ENCODE measurements at places on chromosomes 4 and X.

DNA sequence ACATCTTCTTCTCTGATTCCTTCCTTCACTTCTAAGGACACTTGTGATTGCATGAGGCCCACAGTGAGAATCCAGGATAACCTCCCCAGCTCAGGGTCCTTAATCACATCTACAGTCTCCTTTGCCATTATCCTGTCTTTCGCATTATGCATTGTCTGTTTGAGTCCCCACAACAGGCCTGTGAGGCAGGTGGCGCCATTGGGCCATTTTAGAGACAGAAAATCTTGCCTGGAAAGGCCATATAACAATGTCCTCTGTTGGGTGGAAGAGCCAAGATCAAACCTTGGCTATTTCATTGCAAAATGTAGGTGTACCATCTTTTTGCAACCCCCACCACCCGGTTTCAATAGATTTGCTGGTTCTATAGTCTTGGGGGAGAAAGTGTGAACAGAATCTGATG lies 11.8 kb upstream of the DCUN1D4 start:
- DNase-seq, result no peak

DNA sequence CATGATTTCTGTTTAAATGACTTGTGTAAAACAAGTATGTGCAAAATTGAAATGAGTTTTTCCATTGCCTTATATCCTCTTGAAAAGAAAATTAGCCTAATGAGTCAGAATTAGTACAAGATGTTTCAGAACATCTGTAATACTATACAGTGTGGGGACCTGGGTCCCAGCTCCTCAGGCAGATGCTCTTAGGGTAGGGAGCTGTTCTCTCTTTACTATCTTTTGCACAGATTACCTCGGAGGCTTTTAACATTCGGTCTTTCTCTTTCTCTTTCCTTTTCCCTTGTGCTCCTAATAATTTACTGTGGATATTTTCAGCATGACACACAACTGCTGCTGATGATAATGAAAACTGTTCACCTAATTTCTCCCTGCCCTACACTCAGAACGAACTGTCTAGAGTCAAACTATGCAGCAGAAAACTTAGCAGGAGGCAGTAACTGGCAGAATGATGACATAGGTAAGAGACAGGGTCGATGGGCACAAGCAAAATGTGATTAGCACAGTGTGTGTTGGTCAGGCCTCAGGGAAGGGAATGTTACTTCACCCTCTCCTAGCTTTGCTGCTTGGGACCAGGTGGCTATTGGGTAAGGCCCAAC lies 455.3 kb downstream of the PDHA2 start:
- no peak for DNase-seq

DNA sequence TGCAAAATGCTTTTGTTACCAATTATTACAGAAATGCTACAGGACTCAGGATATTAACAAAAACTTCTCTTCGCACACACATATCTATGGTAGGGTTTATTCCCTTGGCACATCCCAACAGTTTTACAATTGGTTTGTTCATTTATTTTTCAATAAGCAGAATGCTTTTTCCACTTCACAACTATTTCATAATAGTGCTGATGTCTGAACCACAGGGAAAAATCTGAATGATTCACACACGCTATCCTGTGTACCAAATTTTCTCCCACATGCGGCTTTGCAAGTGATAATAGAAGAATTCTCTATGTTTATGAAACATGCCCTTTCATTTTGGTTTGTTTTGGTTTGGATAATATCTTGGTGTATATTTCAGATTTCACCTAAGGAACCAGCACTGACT lies 725.7 kb upstream of the TENM3 start:
- DNase-seq, result no peak

DNA sequence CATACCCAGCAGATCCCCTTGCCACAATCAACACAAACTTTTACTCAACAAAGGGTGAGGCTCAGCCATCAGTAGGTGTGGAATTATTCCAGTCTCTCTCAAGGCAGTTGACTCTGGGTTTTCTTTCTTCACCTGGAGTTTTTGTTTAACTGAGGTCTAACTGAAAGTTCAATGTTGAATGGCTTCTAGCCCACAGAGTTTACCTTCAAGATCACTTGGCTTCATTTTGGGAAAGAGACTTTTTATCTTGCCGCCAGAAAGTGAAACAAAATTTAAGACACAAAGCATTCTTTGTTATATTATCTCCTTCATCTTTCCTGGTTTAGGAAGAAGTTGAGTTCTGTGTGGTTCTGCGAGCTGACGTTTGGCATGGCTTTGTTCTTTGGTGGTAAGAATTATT lies 83.8 kb upstream of the RASGEF1B start:
- no peak for DNase-seq

DNA sequence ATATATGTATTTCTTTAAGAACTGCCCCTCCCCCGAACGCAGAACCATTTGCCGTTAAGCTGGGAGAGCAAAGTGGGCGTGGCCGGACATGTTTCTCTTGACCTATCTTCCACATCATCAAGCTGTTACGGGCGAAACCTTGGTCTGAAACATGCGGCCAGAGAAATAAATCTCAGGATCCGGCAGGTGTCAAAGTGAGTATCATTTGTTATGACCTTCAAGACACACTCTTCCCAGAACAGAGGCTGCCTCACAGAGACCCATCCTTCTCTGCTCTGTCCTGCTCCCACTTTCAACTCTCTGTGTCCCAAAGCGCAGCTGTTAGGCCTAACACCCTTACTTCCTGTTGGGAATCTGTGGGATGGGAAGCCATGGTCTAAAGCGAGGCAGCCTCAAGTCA lies at the start of gene MAGEB18:
MAGEB18 (plus strand) TSS at position 70 of the 400 bp plus-strand sequence. CDS start 643 bp downstream, outside the sequence.
- no peak for DNase-seq

GRCh38 chr4:85358831-85359230 lies 116.1 kb upstream of the ARHGAP24 start:
- no peak for DNase-seq

DNA sequence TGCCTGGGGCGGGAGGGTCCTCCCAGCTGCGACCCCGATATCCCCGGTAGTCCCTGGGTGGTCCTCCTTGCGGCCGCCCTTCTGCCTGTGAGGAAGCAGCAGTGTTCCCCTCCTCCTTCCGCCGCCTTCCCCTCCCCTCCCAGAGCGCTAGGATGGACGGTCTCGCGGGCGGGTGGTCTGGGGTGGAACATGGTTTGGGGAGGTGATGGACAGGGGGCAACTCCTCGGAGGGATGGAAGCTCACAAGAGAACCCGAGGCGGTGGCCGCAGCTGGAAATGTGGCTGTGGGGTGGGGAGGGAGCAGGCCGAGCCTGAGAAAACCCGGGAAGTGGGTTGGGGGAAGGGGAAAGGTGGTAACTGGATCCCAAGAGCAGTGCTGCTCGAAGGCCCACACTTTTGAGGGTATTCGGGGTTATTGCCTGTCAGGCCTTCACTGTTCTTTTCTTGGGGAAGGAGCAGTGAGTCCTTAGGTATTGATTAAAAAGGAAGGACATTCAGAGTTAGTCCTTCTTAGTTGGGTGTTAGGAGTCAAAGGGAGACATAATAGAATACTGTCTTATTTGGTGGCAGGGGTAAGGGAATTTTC lies 581 bp downstream of the UBE2K start:
- DNase-seq, result peak; percentile 32

DNA sequence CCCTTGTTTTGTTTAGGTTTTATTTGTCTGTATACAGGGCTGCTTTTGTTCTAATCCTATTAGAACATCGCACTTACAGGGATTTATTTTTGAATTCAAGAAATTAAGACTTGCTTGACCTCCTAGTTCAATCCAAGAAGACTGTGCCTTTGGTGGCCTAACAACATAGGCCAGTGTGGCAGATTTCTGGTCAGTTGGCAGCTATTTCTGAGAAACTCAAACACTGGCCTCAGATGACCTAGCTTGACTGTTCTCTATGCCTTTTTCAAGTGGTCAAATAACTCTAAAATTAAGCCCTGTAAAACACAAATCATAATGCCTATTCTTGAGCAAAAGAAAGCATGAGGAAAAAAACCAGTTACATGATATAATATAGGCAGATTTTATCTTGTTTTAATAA lies 89.3 kb upstream of the GPR34 start:
- DNase-seq, result no peak

DNA sequence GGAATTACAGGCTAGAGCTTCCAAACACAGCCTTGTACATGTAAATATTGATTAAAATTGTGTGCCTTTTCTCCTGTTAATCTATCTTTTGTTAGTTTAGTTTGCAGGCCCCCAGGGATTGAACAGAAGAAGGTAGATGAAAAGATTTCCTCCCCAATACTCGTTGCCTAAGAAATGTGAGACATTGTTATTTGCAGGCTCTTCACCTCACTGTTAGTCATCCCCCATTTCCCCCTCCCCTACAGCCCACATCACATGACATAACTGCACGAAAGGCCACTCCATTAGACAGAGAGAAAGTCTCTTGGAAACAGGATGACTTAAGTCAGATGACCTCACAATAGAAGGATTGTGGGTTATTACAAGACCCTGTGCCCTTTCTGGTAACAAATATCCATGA lies 13.3 kb upstream of the MID1 start:
- no peak for DNase-seq

GRCh38 chrX:118249146-118249545 lies 96.8 kb upstream of the WDR44 start:
- no peak for DNase-seq

DNA sequence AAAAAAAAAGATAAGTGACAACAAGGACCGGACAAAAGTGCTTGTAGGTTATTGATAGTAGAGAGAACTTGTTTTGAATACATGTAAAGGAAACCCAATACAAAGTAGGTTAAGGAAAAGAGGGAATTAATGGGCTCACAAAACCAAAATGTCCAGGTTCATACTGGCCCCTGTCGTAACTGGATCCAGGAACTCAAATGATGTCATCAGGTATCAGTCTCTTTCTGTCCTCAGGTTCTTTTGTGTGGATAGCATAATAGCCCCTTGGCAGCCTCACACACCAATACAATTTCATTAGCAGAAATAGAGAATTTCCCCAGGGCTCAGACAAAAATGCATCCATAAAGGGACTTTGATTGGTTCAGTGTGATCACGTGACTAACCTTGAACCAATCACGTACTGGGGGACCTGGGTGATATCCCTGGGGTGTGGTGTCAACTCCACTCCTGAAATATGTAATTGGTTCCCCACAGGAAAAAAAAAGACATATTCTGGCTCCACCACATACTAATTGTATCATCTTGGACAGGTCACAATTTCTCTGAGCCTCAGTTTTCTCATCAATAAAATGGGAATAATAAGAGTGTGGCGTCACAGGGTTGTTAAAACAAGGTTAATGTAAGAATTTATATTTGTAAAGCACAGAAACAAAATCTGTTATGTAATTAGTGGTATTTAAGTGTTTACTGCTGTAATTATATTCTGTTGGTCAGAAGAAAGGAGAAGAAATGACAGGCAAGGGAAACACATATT lies 174.8 kb downstream of the PDGFRA start:
- DNase-seq, result no peak

DNA sequence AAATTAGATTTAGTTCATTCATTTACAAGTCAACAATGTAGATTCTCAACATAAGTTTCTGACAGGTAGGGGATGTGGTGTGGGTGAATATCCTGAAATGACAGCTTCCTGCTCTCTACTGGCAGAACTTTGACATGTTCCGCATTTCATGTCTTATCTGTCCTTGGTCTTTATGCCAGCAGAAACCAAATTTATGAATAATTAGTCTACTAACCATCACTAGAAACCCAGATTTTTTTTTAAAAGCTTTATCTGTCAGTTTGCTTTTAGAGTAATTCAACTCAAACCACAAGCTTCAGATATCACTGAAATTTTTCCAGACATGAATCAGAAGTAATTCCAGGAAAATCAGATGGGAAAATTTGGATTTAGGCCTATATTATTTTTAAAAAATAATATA lies 17.9 kb downstream of the COQ2 start:
- no peak for DNase-seq

DNA sequence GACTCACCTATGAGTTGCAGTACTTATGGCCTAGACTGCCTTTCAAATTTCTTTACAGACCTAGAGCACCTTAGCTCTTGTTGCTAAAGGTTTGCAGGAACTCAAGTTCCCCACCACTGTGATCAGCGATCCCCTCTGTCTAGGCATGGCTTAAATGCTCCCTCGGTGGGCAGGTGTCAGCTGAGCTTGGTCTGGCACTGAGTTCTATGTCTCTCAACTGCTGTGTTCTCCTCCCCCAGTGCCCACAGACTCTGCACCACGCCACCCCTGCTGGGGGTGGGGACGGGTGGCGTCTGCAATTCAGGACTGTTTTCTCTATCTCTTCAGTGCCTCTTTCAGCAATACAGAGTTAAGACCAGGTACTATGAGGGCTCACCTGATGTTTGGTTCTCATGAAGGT lies 30.5 kb downstream of the TMEM271 start:
- DNase-seq, result no peak

DNA sequence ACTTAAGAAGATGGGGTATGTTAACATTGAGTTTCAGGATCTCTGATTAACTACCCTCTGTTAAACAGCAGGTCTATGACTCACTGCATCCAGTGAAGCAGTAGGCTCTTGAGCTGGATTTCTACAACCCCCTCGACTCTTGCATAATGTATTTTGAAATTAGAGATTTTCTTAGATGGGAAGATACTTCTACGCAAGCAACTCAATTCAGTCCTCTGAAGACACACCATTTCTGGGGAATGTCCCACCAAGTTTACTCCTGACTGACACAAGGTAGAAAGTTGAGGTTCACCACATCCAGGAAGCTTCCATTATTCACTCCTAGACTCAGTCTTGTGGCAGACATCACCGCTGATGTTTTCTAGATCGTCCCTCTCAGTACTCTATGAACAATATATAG lies 12.9 kb downstream of the PALLD start:
- no peak for DNase-seq

DNA sequence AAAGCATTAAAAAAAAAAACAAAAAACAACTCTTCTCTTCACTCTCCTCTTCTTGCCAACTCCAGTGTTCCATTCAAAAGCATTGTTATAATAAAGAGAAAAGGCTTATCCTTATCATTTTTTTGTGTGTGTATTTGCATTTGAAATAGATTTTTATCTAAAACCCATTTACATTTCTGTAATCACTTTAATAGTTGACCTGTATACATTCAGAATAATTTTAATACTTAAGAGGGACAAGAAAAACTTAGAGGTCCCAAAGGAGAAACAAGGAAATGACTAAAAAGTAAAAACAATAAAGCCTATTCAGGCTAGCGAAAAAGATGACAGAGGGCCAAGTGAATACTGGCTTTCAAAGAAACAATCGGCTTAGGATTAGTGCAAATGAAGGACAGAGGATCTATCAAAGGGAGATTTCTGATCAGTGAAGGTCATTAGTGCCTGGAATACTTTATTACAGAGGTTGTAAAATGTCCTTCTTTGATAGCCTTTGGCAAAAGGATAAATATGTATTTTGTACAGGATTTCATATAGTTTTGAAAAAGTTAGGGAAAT lies 808.3 kb downstream of the RPA4 start:
- DNase-seq, result no peak

DNA sequence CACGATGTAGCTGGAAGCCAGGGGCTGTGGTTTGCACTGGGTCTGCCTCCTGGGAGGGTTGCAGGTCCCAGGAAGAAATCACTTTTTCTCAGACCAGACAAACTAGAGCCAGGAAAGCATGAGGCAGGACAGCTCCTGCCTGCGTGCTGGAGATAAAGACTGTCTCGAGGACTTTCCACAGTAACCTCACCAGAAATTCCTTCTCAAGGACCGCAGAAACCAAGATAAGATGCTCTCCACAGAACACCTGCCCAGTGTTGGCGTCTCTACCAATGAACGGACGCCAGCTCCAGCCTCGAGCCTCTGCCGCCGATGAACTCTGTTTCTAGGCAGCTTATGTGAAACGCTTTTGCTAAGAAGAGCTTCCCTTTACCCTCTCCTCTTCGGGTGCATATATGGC lies 76.9 kb upstream of the AFAP1 start:
- no peak for DNase-seq

- DNase-seq, result no peak
Measured at GRCh38 chr4:79854856-79855502, 218.1 kb downstream of the ANTXR2 start.

- no peak for DNase-seq
Measured at GRCh38 chr4:177235026-177235425, 74.6 kb upstream of the NEIL3 start.

Measured in frontal cortex (tissue), 4 donors.